ENCODE measurements at places on chromosomes 7 and 10.

GRCh38 chr7:4722960-4723630 is 41.0 kb downstream of the FOXK1 start:
- DNase-seq, result no peak

GRCh38 chr7:90629297-90629918 is 33.3 kb downstream of the CDK14 start:
- DNase-seq, result no peak

- DNase-seq, result no peak
Measured at GRCh38 chr10:112761256-112761655, 188.8 kb upstream of the TCF7L2 start.

- DNase-seq, result no peak
Measured at GRCh38 chr7:44735403-44736165, 13.1 kb upstream of the ZMIZ2 start.

DNA sequence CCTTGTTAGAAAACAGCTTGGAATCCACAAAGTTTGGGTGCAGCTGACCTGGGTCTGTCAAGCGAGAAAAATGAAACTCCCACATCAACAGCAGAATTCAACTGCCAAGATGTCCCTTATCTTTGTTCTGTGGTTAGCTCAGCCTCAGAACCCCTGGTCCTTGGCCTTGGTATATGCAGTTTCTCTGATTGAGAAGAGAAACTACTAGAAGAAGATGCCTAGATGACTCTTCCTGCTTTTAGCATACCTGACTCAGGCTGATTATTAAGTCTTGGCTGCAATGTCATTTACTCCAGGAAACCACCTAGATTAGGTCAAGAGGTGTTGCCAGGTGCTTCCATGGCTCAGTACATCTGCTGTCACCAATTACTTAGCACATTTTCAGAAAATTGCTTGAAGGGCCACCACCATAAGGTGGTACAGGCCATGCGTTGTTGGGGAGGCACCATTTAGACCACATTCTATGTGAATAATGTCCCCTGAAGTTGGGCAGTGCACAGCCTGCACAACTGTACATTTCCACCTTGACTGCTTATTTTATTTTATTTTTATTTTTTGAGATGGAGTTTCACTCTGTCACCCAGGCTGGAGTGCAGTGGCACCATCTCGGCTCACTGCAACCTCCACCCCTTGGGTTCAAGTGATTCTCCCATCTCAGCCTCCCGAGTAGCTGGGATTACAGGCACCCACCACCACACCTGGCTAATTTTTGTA is 59.4 kb upstream of the ZNF438 start:
- no peak for DNase-seq

DNA sequence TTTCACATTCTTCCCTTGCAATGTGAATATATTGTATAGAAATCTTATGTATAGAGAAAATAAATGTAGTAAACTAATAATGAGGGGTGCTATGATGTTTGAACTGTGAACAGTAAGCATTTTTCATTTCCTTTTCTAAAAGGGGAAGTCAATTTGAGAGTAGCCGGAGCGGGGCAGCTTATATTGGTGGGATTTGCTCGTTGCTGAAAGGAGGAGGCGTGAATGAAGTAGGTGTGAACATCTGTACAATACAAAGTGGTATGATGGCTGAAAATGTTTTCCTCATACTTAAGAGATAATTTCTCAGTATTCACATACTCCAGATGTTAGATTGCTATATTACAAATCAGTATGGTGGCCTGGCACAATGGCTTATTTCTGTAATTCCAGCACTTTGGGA is 87.1 kb downstream of the SRI start:
- no peak for DNase-seq

- DNase-seq, result no peak
Measured at GRCh38 chr10:51694086-51694768, 5.2 kb downstream of the CSTF2T start.

DNA sequence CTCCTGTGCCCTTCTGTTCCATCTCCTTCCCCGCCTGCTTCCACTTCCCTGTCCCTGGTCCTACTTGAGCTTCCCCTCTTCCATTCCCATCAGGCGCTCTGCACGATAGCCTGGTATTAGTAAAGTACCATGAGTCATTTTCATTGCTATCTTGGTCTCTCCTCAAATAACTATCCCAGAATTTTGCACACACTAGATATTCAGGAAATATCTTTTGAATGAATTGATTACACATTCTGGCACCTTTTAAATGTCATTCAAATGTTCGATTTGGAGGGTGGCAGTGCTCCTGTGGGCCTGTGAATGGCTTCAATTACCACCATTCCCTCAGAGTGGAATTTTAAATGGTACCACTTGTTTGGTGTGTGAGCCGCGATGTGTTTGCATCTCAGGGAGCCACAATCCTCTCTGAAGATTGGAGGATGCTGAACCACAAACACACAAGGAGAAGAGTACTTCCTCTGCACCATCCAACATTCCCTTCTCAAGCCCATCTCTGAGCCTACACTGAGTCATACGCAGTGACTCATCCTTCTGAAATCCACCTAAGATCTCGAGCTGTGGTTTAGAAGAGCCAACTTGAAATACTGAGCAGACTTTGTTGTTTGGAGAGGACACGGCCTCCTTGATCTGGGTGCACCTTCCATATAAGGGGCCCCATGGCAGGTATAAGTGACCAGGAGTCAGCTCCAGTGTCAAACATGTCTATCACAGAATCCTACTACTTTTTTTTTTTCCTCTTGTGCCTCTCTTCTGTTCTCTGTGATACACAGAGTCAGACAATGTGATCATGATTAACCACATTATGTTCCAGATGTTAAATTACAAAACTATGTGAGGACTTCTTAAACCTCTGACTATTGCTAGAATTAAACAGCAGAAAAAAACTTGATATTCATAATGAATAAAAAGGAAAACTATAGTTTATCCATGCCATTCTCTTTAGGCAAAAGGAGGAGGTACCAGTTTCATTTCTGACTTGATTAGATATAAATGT is 81.9 kb downstream of the BMPER start:
- peak; percentile 19 for DNase-seq

DNA sequence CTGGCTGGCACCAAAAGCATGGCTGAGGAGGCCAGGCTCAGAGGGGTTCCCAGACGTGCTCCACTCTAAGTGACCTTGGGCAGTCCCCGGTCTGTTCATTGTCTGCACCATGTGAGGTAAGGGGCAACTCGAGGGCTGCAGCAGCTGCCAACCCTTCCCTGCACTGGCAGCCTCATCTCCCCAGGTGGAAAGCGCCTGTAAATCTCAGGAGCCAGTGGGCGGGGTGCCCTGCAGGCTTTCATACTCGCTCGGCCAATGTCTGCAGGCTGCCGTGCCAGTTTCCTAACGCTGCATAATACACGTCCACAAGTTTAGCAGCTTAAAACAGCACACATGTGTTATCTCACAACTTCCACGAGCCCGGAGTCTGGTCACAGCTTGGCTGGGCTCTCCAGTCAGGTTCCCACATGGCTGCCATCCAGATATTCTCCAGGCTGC is 12.6 kb upstream of the GDF10 start:
- DNase-seq, result no peak

- peak; percentile 0 for DNase-seq
Measured at GRCh38 chr7:157016024-157016351, 5.5 kb upstream of the MNX1 start.

GRCh38 chr10:122323941-122324675 is 50.4 kb upstream of the PLEKHA1 start:
- peak; percentile 30 for DNase-seq

GRCh38 chr10:73478636-73479035 is 17.2 kb downstream of the PPP3CB start:
- no peak for DNase-seq

Data from gastrocnemius medialis (tissue), 4 donors.